ENCODE measurements at places on chromosomes 5 and 9. TPM values are rescaled to one million over a fixed set of nuclear protein-coding genes. Genes with fewer than 3 reads are reported as not detected.

- no peak for DNase-seq
- H3K27me3 ChIP-seq, result no peaks in the 10 kb centered on the region
- H3K4me1 ChIP-seq, result no peaks in the 10 kb centered on the region
- H3K36me3 ChIP-seq, result no peaks in the 10 kb centered on the region
Observed at GRCh38 chr9:117987945-117988344, 283.7 kb downstream of the TLR4 start.

GRCh38 chr9:85292261-85292660, 449.5 kb downstream of the AGTPBP1 start:
- DNase-seq, result no peak
- no peaks in the 10 kb centered on the region for H3K27me3 ChIP-seq
- no peak overlapping the region for H3K4me3 ChIP-seq

Gene ADAMTS16
- total RNA-seq, result not detected

- no peaks in the 10 kb centered on the region for H3K4me1 ChIP-seq
- H3K27ac ChIP-seq, result no peak overlapping the region
- H3K4me3 ChIP-seq, result no peak overlapping the region
- DNase-seq, result peak; percentile 20
Observed at GRCh38 chr9:88953381-88954029, 37.8 kb upstream of the S1PR3 start.

Gene PRRT1B
- not detected for total RNA-seq

Gene TTC23L
- not detected for total RNA-seq

GRCh38 chr9:7347556-7347955, 452.0 kb downstream of the DMAC1 start:
- no peak overlapping the region for H3K27ac ChIP-seq
- no peaks in the 10 kb centered on the region for H3K36me3 ChIP-seq
- H3K4me3 ChIP-seq, result no peak overlapping the region
- no peak for DNase-seq
- no peaks in the 10 kb centered on the region for H3K27me3 ChIP-seq

- H3K27me3 ChIP-seq, result no peaks in the 10 kb centered on the region
- H3K36me3 ChIP-seq, result no peaks in the 10 kb centered on the region
- H3K4me3 ChIP-seq, result no peak overlapping the region
- H3K4me1 ChIP-seq, result no peaks in the 10 kb centered on the region
Observed at GRCh38 chr5:17317473-17317872, 100.0 kb downstream of the BASP1 start.

Gene SPATA31D3
- total RNA-seq, result not detected

Gene PIP5KL1
- total RNA-seq, result 2.9 TPM

- H3K27ac ChIP-seq, result no peak overlapping the region
- no peak for DNase-seq
- no peak overlapping the region for H3K4me3 ChIP-seq
- no peaks in the 10 kb centered on the region for H3K27me3 ChIP-seq
Observed at GRCh38 chr9:114033397-114034103, 44.5 kb downstream of the AMBP start.

Gene SPINK4
- not detected for total RNA-seq

GRCh38 chr5:150619359-150620230, 20.9 kb upstream of the SYNPO start:
- H3K4me3 ChIP-seq, result no peak overlapping the region
- H3K36me3 ChIP-seq, result no peaks in the 10 kb centered on the region
- no peaks in the 10 kb centered on the region for H3K27me3 ChIP-seq

- H3K36me3 ChIP-seq, result no peaks in the 10 kb centered on the region
- H3K4me3 ChIP-seq, result no peak overlapping the region
- H3K27me3 ChIP-seq, result no peaks in the 10 kb centered on the region
- H3K27ac ChIP-seq, result no peak overlapping the region
Observed at GRCh38 chr9:25461416-25461815, 216.8 kb downstream of the TUSC1 start.

Gene SLC25A2
- total RNA-seq, result 0.22 TPM

Gene STPG3
- not detected for total RNA-seq
